ENCODE measurements at places on chromosomes 12 and 14.
A peak's percentile ranks its signal among the peaks of the same experiment; 100 is the strongest.

- peak; percentile 13 for DNase-seq
These were observed 39.8 kb downstream of the IFNG start for GRCh38 chr12:68119724-68120211.

DNA sequence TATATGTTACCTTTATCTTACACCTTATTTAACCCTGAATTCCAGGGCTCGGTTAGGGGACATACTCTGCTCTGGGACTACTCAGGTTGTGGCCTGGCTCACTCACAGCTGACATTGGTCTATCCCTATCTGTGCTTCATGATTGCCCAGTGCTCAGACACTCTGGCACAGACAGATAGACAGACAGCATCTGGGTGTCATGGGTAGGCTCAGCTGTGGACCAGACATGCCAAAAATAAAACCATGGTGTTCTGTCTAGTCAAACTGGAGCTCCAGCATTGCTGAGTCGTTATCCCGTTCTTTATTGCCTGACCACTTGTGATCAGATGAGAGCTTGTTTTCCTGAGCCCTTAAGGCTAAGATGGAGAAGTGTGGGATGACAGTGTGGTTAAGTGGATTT lies 29.0 kb downstream of the FBXW8 start:
- no peak for DNase-seq

- no peak for DNase-seq
These were observed 6.7 kb downstream of the KRT83 start for GRCh38 chr12:52314511-52314910.

- DNase-seq, result no peak
These were observed 18.0 kb downstream of the XRCC3 start for GRCh38 chr14:103697206-103697602.

DNA sequence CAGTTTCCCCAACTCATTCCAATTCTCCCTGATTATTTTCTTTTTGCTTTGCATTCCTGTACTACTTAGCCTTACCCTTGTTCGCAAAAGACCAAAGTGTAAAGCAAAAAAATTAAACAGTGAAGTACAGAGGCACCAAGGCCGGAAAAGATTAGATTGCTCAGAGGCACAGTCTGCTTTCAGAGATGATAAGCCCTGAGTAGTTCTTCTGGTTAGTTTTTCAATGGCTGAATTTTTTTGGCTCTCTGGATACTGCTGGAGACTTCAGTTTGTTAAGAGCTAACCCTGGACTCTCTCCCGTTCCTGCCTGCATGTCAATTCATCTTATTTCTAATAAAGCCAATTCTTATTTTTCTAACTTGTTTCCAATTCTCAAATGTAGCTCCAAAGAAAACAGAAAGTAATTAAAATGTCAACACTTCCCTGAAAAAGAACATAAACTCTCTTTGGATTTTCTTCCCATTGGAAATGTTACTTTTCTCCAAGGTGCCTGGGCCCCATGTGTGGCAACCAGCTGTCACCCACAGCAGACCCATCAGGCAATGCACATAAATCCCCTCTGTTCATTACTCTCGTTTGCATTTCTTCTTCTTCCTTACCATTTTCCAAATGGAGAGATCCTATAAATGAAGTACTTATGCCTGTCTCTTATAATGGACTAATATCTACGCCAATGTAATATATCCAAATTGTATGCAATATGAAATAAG lies 142.8 kb downstream of the BTG1 start:
- DNase-seq, result no peak

DNA sequence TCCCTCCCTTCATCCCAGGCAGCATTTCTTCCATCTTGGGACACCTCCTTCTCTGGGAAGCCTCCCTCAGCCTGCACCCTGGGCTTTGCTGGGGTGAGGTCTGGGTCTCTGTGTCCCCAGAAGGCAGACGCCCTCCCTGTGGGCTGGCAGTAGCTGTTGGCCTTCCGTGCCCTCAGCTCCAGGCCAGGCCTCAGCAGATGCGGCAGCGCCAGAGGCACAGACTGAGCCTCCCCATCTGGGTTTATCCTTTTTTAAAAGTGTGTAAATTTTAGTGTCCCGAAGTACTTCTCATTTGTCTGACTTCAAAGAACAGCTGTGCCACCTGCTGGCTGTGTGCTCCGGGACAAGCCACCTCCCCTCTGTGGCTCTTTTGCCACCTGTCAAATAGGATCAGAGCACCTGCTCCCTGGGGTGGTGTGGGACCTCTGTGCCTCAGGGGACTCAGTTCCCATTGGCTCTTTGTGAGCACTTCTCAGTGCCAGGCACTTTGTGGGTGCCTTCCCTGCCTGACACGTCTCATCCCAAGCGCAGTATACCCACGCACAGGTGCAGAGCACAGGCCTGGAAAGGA lies 11.1 kb downstream of the EXOC3L4 start:
- DNase-seq, result no peak

DNA sequence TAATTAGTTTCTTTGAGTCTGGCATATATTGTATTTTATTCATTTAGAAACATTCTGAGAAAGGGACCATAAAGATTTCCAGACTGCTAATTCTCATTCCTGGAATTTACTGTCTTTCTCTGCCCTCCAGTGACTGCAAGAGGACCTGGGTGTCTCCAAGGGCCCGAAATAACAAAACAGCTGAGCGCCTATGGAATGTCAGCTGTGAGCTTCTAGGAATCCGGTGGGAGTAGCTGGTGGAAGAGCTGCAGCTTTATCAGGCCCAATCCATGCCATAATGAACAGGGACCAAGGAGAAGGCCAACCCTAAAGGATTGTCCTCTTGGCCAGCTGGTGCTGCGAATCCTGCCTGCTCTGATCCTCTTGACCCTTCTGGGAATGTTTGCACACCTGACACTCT lies 31.9 kb downstream of the RDH12 start:
- no peak for DNase-seq

DNA sequence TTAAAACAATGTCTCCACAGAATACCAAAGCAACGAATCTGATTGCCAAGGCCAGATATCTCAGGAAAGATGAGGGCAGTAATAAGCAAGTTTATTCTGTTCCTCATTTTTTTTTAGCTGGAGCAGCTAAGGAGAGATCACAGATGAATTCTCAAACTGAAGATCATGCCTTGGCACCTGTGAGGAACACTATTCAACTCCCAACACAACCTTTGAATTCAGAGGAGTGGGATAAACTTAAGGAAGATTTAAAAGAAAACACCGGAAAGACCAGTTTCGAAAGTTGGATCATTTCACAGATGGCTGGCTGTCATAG lies 994 bp downstream of the PRORP start:
- no peak for DNase-seq

DNA sequence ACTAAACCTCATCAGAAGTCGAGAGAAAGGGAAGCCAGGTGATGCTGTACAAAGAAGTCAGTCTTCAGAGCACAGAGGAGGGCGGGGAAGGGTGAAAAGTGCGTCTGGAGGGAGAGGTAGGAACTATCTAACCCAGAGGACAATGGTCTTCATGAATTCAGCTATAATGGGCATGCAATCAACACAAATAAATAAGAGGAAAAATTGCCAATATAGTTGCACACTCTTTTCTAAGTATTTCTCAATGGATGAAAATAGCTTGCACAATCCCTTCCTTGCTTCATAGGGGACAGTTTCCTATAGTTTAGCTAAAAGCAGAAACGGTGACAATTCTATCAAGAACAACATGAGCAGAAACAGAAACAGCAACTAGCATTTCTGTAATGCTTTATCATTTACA lies 931.2 kb downstream of the AACS start:
- DNase-seq, result no peak

DNA sequence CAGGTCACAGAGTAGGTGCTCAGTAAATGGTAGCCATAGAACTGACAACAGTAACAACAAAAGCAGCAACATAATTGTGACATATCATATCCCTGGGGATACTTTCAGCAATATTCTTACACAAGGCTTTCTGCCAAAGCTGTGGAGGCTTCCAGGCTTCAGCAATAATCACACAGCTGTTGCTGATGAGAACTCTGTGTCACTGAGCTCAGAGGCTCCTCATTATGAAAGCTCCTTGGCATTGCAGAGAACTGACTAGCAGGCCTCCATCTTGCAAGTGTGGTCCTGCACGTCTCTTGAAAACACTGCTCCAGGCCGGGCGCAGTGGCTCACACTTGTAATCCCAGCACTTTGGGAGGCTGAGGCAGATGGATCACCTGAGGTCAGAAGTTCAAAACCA lies 97.3 kb upstream of the BTG1 start:
- DNase-seq, result no peak

DNA sequence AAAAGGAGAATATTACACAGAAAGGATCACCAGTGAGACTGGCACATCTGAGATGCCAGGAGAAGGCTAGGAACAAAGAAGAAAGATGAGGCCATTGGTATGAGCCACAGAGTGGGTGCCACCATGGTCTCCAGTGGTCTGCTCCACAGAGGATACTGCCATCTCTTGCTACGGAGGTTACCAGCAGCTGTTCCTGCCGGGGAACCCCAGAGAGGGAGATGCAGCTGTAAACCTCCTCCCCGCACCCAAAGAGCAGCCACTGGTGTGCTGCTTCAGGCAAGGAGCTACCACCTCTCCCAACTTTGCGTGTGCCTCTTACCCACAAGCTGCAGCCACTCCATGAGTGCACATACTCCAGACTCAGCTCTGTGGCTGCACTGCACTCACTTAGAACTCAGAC lies 201.5 kb upstream of the RTL1 start:
- no peak for DNase-seq

DNA sequence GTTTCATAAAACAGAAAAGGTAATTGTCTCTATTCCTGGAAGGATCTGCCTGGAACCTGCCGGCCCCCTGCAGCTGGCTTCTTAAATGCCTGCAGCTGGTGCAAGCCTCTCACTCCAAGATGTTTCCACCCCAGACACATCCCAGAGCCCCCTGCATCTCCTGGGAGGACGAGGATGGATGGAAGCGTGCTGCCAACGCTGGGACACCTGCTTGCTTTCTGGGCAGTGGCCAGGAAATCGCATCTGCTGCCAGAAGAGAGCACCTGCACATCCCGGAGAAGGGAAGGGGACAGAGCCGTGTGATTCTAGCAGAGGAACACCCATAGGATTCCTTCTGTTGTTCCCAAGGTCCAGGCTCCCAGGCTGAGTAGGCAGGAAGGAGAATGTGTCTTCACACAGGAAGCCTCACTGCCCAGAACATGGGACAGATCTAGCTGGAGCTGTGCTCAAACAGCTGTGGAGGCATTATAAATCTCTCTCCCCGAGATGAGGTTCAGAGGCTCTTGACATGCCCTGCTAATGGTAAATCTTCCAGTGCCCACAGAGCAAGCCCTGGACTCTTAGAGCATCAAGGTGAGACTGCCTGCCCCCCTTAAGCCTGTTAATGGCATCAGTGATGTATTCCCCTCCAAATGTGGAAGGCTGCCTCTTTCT lies 138.8 kb upstream of the MAP1LC3B2 start:
- no peak for DNase-seq

- no peak for DNase-seq
These were observed 10.1 kb downstream of the LTBP2 start for GRCh38 chr14:74601982-74602381.

GRCh38 chr12:41055875-41056577 lies 132.1 kb upstream of the PDZRN4 start:
- no peak for DNase-seq

GRCh38 chr12:70487440-70487839 lies 121.3 kb downstream of the KCNMB4 start:
- no peak for DNase-seq

DNA sequence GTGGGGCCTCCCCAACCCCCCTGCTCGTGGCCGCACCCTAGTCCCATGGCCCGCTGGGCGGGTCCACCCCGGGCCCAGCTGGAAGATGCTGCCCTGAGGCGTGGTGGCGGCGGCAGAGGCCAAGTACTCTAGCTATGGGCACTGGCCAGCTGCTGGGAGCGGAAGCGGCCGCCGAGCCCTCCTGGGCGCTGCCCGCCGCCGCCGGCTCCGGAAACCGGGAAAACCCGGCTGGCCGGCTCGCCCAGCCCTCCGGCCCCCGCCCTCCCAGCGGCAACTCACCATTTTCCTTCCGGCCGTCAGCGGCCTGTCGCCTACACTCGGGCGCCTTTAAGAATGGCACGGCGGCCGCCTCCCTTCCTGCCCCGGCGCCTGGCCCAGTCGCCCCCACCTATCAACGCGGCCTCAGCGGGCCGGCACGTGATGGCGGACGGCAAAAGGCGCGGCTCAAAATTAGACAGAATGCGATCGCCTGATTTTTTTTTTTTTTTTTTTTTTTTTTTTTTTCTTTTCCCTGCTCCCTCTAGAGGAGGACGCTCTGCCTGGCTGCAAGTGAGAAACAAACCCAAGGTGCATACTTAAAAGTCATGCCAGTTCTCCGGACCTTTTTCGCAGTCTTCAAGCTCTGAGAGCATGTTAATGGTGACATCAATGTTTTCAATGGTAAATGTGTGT lies at the start of gene GMFB:
TSS of gene GMFB (minus strand) at position 335 of the 672 bp plus-strand sequence. CDS start at position 282, 53 bp downstream.
- DNase-seq, result peak; percentile 80

DNA sequence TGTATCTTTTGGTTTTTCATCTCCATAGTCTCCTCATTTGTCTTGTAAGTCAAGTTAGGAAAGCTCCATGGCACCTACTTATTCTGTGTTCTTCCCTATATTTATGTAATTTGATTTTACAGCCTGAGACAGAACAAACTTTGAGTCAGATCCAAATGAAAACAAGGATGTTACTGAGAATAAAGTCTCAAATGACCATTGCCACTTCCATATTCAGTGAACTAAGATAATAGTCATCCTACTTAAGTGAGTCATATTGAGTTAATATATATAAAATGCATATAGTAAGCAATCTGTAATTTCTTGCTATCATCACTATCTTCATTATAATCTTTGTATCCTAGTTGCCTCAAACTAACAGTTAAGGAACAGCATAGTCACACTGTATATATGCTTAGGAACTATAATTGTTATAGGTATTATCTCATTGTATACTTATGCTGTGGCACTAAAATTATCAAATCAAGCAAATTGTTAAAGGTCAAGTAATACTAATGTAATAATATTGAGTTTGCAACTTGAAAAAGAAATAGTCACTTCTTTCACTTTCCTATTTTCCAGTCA lies 30.8 kb downstream of the TMTC3 start:
- no peak for DNase-seq

GRCh38 chr12:49698619-49699545 lies 8.3 kb downstream of the FMNL3 start:
- peak; percentile 23 for DNase-seq

- no peak for DNase-seq
These were observed 1.9 kb downstream of the ACTN1 start for GRCh38 chr14:68977180-68977717.

- DNase-seq, result no peak
These were observed 134.1 kb downstream of the GPHN start for GRCh38 chr14:66641861-66642635.

DNA sequence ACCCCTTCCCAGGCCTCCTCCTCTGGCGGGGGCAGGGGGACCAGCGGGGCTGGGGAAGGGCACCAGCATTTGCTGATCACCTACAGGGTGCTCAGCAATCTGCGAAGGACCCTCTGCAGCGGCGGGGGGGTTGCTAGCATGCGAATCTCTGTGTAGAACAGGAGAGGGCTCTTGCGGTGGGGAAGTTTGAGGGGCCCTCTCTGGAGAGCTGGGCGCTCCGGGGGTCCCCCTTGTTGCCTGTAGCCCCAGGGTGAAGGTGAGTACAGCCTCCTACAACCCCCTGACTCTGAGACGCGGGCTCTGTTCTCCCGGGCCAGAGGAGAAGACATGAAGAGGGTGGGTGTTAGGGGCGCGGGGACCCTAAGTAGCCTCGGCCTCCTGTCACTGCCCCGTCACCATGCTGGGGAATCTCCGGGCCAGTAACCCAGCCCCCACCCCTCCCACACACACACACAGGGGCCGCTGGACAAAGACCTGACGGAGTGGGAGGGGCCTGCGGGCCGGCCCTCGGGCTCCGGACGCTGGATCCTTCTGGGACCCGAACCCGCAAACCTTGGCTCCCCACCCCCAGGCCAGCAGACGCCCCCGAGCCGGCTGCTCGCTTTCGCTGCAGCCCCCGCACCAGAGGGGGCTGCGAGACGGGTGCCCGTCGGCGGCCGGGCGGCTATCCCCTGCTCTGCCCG lies 734 bp downstream of the FIGNL2 start:
- no peak for DNase-seq

- DNase-seq, result no peak
These were observed 34.7 kb upstream of the SOCS2 start for GRCh38 chr12:93537769-93538168.
